Stimulated activated CD8-positive, alpha-beta memory T cell treated with anti-CD3 and anti-CD28 coated beads, Interleukin-7, amount 100 ng/mL, for 24 hours (primary cell): ENCODE measurements at places on chromosomes 11 and 22.

DNA sequence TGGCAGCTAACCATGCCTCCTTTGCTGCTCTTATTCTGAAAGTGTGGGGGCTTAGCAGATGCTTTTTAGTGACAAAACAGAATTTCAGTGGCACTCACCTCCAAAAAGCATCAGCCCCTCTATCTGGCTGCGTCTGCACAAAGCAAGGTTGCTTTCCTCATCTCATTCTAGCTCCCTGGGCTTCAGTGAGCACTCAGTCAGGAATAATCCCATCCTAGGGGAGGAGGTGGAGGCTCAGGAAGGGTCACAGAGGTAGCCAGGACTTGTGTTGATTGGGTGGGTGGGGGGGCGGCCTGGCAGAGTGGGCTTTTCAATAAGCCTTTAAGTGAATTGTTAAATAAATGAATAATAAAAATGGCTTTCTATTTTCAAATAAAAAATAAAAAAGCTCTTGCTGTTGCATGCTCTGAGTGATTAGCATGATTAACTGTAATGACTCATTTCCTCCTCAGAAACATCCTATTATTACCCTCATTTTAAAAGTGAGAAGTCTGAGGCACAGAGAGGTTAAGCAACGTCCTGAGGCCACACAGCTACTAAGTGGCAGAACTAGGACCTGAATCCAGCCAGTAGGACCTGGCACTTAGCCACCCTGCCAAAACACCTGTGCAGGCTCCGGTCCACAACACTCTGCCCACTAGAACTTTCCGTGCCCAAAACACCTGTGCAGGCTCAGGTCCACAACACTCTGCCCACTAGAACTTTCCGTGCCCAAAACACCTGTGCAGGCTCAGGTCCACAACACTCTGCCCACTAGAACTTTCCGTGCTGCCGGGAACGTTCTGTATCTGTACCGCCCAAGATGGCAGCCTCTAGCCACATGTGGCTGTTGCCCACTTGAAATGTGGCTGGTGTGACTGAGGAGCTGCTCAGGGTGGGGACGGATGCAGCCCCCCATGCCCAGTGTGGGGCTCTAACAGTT is 5.5 kb downstream of the B3GAT1 start:
- DNase-seq, result no peak

DNA sequence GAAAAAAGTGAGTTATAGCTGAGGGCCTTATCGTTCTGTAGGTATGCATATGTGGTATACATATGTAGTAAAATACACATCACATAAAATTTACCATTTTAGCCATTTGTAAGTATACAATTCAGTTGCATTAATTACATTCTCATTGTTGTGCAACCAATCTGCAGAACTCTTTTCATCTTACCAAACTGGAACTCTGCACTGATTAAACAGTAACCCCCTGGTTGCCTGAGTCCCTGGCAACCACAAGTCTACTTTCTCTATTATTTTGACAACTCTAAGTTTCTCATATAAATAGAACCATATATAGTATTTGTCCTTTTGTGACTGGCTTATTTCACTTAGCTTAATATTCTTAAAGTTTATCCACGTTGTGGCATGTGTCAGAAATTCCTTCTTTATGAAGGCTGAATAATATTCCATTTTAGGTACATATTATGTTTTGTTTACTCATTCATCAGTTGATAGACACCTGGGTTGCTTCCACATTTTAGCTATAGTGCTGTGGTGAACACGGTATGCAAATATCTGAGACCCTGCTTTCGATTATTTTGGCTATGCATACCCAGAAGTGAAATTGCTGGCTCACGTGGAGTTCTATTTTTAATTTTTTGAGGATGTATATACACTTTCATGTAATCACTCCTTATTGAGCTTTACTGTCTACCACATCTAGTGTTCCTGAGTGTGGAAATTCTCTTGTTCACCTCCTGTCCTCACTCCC is 1.6 kb upstream of the DDX10 start:
- no peak for DNase-seq

GRCh38 chr11:120837696-120838095 is 186.2 kb upstream of the TBCEL start:
- no peak for DNase-seq

GRCh38 chr11:121422675-121423074 is 29.4 kb upstream of the SORL1 start:
- no peak for DNase-seq

GRCh38 chr22:47602732-47603131 is 840.3 kb downstream of the TBC1D22A start:
- DNase-seq, result no peak

DNA sequence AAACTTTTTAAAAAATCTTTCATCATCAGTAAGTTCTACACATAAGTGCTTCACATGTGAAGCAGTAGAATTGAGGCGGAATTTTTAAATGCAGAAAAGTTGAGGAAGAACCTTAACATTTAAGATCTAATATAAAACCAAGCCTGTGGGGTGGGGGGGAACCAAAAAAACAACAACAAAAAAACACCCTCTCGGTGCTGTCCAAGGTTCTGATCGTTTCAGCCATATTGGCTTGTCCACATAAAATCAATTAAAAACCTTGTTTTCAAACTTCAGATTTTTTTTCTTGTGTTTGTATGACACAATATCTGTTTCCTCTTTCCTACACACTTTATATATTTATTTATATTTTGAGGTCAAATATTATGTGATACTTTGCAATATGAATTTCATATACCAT is 130.0 kb downstream of the WNT7B start:
- no peak for DNase-seq

GRCh38 chr11:9138612-9139579 is 47.5 kb upstream of the SCUBE2 start:
- no peak for DNase-seq

DNA sequence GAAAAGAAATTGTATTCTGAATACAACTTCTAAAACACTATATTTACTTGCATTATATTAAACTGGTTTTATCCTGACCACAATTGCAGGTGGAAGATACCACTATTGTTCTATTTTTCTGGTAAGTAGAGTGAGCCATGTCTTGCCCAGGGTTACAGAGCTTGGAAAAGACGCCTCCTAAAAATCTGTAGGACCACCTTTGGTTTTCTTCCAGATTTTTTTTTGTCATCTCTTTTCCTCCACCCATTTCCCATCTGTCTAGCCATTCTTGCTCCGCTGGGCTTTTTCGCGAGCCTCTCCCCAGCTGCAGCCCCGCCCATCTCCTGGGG is 294 bp upstream of the MTMR3 start:
- no peak for DNase-seq

- DNase-seq, result no peak
Observed at GRCh38 chr22:24021304-24021703, 10.2 kb downstream of the CABIN1 start.

DNA sequence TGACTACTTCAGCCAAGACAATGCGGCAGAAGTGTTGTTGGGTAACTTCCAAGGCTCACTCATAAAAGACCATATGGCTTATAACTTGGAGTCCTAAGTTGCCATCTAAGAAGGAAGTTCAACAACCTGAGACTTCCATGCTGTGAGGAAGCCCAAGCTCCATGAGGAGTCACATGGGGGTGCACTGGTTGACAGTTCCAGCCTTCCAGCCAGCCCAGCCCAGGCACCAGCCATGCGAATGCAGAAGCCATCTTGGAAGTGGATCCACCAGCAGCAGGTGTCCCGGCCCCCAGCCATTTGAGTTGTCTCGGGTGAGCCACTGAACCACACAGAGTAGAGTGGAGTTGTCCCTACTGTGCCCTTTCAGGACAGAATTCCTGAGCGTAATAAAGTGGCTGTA is 32.8 kb upstream of the WNT7B start:
- no peak for DNase-seq

- no peak for DNase-seq
Observed at GRCh38 chr11:73949246-73949645, 1.6 kb upstream of the DNAJB13 start.

GRCh38 chr22:30474683-30475424 is 3.0 kb upstream of the SEC14L3 start:
- DNase-seq, result no peak

GRCh38 chr11:15223318-15223717 is 108.6 kb downstream of the INSC start:
- DNase-seq, result no peak

DNA sequence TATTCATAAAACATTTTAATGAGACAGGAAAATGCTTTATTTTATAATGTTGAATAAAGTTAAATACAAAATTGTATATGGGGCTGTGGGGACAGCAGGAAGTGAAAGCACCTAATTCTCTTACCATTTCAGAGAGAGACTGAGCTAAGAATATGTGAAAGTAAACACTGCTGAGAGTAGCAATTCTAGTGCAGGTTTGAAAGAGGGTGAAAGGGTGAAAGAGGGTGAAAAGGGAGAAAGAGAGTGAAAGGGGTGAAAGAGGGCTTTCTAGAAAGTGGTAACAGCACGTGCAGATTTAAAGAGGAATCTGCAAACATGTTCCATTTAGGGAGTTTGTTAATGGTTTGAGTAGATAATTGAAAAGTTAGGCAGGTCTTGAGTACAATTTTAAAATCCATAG is 652.0 kb upstream of the CCDC90B start:
- DNase-seq, result no peak

GRCh38 chr11:74948546-74948897 is 369 bp downstream of the XRRA1 start:
- no peak for DNase-seq

DNA sequence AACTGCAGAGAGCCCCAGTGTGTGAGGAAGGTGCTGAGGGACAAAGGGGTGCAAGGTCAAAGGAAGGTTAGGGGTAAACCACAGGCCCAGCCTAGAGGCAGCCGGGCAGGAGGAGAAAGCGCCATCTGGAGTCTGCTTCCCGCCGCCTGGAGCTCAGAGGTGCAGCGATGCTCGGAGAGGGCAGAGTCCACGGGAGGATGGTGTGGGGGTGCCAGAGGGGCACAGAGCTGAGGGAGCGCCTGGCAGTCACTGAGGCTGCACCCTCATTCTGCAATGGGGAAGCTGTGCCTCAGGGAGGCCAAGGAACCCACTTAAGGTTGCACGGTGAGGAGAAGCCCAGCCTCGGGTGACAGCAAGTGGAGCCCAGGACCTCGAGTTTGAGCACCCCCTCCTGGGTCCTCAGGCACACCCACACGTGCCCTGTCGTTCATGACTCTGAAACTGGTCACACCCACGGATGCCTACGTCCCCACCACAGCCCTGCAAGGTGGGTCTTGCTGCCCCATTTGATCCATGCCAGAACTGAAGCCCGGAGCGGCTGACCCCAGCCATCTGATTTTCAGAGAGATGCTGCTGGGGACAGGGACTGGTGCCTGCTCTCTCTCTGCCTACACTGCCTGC is 1.6 kb downstream of the IL2RB start:
- DNase-seq, result no peak

DNA sequence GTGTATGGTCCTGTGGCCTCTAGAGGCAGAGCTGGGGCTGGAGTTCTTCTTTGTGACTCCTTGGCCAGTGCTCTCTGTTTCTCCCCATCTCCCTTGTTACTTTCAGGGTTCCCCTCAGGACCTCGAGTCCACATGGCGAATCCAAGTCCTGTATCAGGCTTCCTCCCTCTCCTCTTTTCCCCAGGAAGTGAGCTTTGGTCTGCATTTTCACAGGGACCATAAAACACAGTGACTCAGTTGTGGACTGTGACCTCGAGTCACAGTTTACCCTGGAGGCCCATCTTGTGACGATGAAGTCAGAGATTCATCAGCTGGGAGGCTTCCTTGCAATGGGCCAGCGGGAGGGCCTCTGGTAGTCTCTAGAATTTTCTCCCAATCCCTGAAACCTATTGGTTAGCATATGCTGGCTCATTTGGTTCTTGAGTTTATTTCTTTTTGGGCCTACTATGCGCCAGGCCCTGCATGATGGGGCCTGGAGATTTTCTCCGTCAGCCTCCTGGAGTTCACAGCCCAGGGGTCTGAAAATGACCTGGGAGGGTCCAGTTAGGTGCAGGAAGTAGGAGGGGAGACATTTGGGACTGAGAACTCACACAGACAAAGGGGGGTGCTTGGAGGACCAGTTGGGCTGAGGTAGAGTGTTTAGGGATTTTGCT is 100.8 kb downstream of the KIAA1671 start:
- DNase-seq, result no peak

- no peak for DNase-seq
Observed at GRCh38 chr11:75103380-75104026, 6.8 kb upstream of the OR2AT4 start.

GRCh38 chr11:45906965-45907611 is at the start of gene FREY1:
TSS of gene FREY1 (minus strand) at chr11:45907271. CDS start at chr11:45907245, 26 bp downstream.
- DNase-seq, result no peak

GRCh38 chr11:122743949-122744348 is 88.4 kb downstream of the UBASH3B start:
- DNase-seq, result peak; percentile 59

DNA sequence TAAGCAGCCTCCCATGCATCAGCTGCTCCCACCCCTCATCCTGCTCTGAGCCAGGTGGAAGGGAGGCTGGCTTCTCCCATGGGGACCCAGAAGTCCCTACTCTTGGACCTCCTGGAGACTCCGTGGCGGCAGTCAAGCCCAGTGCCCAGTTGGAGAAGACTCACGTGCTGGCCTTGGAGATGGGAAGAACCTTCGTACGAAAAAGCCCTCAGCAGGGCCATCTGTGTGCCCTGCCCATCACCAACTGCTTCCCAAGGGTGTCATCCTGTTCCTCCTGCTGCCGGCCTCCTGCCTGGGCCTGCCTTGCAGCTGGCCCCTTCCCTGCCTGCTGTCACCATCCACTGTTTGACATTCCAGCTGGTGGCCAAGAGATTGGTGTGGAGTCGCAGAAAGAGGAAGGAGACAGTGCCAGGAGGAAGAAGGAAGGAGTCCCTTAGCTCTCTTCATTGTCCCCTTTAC is 28.0 kb downstream of the ARHGAP1 start:
- no peak for DNase-seq

GRCh38 chr22:19663821-19664355 is 50.4 kb upstream of the SEPTIN5 start:
- DNase-seq, result no peak

GRCh38 chr11:14242187-14242586 is 116.8 kb downstream of the RRAS2 start:
- DNase-seq, result no peak

- DNase-seq, result no peak
Observed at GRCh38 chr11:115124786-115125185, 379.4 kb downstream of the CADM1 start.

DNA sequence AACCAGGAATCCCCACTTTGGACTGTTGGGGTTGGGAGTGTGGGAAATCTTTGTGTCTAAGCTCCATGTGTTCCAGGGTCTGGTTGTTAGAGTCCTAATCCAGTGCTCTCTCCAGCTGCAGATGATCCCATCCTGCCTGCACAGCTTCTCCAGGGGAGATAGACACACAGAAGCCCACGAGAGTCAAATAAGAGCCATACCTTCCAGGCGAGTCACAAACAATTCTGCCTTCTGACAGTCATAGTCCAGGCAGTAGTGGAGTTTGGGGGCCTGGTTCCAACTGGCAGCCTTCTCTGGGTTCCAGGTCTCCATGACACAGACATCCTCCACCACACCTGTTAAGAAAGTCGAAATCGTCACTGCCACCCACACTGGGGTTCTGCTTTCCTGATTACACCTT is 32.1 kb downstream of the SYT13 start:
- no peak for DNase-seq

GRCh38 chr22:45880716-45881523 is 96.0 kb downstream of the WNT7B start:
- DNase-seq, result no peak
